Naive thymus-derived CD4-positive, alpha-beta T cell (primary cell): ENCODE measurements at places on chromosomes 1 and 21. TPM values are rescaled to one million over a fixed set of nuclear protein-coding genes. Genes with fewer than 3 reads are reported as not detected.
A peak's percentile ranks its signal among the peaks of the same experiment; 100 is the strongest.

- DNase-seq: no peak
These were observed 16.2 kb downstream of the LRRC8D start for GRCh38 chr1:89837036-89837481.

Gene ILDR2
- total RNA-seq: 9.3 and 10.0 TPM in 2 replicates

- DNase-seq: no peak
These were observed 24.5 kb downstream of the WNT4 start for GRCh38 chr1:22118291-22118992.

DNA sequence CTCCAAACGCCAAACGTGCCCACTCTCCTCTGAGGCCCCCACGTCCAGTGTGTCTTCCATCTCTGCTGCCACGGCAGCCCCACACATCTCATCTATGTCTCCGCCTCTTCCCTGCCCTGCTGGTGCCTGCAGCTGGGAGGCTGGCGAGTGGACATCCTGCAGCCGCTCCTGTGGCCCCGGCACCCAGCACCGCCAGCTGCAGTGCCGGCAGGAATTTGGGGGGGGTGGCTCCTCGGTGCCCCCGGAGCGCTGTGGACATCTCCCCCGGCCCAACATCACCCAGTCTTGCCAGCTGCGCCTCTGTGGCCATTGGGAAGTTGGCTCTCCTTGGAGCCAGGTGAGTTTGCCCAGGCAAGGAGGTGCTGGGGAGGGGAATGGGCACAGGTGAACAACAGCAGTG is 8.6 kb downstream of the ADAMTSL4 start:
- DNase-seq: no peak

GRCh38 chr1:243525085-243525487 is 269.2 kb downstream of the SDCCAG8 start:
- DNase-seq: no peak

Gene OR2T2
- total RNA-seq: not detected

Gene CCDC28B
- total RNA-seq: 8.7 TPM

DNA sequence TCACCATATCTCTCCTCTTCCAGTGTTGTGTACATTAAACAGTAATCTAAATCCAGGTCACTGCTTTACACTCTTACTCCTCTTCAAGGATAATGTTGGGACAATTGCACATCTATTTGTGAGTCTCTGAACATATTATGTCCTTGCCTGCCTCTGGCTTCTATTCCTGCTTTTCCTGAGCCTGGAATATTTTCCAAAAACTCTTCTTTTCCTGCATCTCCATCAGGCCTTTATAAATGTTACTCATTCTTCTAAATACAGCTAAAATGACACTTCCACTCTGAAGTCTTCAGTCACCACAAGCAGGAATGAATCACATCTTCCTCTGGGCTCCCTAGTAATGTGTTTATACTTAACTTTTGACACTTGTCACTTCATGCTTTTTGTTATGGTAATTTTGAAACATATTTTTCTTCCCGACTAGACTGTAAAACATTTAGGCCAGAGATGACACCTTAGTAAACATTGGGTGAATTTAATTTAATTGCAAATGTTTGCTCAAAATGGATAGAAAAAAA is 396.0 kb downstream of the LRRIQ3 start:
- no peak for DNase-seq

- DNase-seq: no peak
These were observed 9.6 kb upstream of the PIGK start for GRCh38 chr1:77228836-77229235.

Gene ADORA1
- total RNA-seq: 0.44 TPM

GRCh38 chr1:17091252-17091651 is 28.0 kb downstream of the PADI2 start:
- DNase-seq: no peak

- peak; percentile 84 for DNase-seq
These were observed 4.9 kb downstream of the MDM4 start for GRCh38 chr1:204520834-204521709.

GRCh38 chr1:177472567-177472966 is 301.8 kb downstream of the BRINP2 start:
- no peak for DNase-seq

DNA sequence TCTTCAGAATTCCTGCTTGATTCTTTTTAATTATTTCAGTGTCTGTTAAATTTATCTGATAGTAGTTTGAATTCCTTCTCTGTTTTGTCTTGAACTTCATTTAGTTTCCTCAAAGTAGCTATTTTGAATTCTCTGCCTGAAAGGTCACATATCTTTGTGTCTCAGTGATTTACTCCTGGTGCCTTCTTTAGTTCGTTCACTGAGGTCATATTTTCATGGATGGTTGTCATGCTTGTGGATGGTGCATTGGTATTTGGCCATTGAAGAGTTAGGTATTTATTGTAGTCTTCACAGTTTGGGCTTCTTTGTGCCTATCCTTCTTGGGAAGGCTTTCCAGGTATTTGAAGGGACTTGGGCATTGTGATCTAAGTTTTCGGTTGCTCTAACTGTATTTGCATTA is 267.9 kb downstream of the HHAT start:
- DNase-seq: no peak

Gene PBX1
- 2.1 TPM for total RNA-seq
